ENCODE measurements at places on chromosomes 16 and 17.

DNA sequence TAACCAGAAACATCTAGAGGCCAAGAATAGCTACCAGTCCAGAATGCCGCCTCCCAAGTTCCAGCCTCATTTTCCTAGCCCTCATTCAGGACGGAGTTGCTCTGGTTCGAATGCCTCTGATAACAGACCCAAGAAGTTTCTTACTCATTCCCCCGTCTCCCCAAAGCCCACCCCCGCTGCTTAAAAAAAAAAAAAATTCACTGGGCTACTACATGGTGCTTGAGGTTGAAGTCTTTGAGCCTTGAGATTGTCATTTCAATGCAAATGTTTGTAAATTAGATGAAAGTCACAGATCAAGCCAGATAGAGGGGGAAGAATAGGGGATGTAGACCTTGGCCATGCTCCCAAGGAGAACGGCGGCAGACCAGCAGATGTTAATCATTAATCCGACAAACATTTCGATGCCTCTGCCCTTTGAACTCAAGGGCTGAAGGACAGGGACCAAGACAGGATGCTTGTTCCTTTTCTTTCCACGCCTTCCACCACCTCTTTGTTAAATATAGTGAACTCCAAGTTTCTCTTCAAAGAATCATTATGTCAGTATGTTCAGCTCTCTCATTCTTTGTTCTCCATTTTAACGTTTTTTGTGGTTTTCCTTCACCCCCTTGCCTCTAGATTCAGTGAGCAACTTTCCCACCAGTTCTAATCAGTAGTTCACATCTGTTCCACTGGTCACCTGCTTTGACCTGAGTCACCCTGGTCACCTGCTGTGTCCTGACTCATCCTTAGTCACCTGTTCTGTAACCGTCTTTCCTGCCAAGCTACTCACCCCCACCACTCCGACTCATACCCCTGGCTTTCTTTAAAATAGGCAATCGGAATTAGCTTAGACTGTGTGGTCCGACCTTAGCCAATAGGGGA, 190.3 kb downstream of the CPPED1 start:
- DNase-seq: no peak

DNA sequence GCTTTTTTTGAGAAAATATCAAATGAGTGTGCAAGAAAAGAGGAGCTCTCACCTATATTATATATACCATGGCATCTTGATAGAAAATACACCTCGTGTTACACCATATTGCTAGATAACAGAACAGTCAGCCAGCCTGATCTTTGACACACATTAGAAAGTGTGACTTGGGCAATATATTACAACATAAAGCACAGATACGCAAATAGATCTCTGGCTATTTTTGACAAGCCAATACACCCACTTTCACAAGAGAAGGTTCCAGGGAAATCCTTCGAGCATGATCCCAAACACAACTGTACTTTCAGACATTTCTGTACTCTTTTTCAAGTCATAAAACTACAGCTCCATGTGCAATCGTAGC, 9.4 kb downstream of the GGA2 start:
- no peak for DNase-seq

DNA sequence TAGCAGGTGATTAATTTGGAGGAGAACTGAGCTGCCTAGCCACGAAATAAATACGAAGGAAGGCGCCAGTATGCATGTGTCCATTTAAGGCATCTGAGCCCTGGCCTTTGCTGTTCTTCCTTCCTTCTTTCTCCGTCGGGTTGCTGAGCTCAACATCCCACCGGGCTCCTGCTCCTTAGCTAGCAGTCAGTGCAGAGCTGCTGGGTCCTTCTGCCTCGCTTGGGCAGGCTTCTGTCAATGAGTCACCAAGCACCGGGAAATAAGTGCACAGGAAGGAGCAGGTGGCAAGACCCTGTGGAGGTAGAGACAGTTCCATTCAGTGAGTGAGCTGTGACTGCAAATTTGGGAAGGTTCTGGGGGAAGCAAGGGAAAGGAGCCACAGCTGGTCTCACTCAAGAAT, 120.7 kb downstream of the CCDC182 start:
- DNase-seq: no peak

GRCh38 chr16:28503470-28504259, 3.0 kb downstream of the IL27 start:
- no peak for DNase-seq

GRCh38 chr17:75105126-75106080, 4.4 kb upstream of the ARMC7 start:
- no peak for DNase-seq

DNA sequence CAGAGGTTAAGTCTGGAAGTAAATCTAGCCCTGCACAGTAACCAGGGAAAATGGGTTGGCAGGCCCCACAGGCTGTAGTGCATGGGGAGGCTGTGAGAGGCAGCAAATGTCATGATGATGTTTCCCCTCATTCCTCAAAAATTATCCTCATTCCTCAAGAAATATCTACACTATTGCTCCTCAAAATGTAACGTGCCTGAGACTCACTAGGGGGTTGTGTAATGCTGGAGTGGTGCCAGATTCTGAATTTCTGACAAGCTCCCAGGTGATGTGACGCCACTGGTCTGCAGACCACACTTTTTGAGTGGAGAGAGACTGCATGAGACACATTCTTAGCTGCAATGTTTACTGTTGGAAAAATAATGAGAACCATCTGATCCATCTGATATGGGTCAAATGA, 1.2 kb upstream of the MPP3 start:
- no peak for DNase-seq

DNA sequence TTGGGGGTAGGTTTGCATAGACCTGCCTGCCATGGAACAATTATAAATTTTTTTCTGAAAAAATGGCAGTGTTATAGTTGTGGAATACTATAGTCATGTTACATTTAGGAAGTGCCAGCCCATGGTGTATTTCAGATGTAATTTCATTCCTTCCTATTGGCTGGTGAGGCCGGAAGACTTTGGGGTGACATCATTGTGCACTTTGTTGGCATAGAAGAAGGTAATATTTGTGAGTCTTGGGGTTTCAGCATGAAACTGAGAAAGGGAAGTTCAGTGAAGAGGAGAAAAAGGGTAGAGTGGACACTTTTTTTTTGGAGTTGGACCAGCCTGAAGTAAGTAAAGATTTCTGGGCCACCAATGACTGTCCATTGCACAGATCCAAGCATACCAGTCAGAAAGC, 16.0 kb upstream of the HEATR6 start:
- no peak for DNase-seq

- no peak for DNase-seq
These were observed 59.2 kb upstream of the ATF7IP2 start for GRCh38 chr16:10326647-10327046.

DNA sequence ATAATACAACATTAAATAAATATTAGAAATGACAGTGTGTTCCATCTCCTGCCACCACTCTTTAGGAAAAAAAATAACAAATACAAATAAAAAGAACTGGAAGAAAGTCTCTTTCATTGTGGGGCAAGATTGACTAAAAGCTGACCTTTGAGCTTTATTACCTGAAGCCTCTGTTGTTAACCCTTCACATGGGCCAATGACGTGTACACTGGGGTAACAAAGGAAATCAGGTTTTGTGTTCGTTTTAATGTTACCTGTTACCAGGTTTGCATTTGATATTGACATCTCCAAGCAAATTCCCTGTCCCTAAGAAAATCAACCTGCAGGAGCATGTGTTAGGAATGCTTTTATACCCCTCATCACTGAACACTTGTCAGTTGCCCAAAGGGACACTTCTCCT, 39.0 kb downstream of the NLK start:
- DNase-seq: no peak

DNA sequence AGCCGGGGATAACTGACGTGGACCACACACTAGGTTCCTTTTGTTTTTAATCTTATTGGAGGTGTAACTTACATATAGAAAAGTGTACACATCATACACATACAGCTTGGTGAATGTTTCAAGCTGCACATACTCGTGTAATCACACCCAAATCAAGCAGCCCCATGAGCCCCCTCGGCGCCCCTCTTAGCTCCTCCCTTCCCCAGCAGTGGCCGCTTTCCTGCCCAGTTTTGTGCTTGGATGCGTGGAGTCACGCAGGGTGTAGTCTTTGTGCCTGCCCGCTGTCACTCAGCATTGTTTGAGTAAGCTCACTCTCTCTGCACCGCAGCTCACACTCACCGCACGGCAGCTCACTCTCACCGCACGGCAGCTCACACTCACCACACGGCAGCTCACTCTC, 151.7 kb upstream of the CHMP6 start:
- no peak for DNase-seq

Measured in activated T-helper 2 cell treated with anti-CD3 and anti-CD28 coated beads, Interferon-gamma antibody, Interleukin-2, Interleukin-4, amounts not matched to agents 10 μg/mL and 5 μg/mL and 100 μg/mL, durations not matched to agents 14 hours and 24 hours and 36 hours (primary cell).